Left lung (tissue), 14 donors: ENCODE measurements at places on chromosomes 7 and 10. TPM values are rescaled to one million over a fixed set of nuclear protein-coding genes. Genes with fewer than 3 reads are reported as not detected.

The KNDC1 gene
- total RNA-seq: 8.4 TPM

The LSM8 gene
- 27.8 TPM for total RNA-seq

The FAM25A gene
- not detected for total RNA-seq

The CAV2 gene
- total RNA-seq: 210 TPM

The GHRHR gene
- total RNA-seq: not detected

The ZNHIT1 gene
- total RNA-seq: 66.1 TPM

The SLC39A12 gene
- 0.31 TPM for total RNA-seq

The POP7 gene
- 22.4 TPM for total RNA-seq

The FRMD4A gene
- 34.5 TPM for total RNA-seq
